Muscle of leg (tissue), 16 donors: ENCODE measurements at places on chromosomes 3 and 15. TPM values are rescaled to one million over a fixed set of nuclear protein-coding genes. Genes with fewer than 3 reads are reported as not detected.

Gene ATP13A5
- 0.25 TPM for polyA plus RNA-seq

Gene ATP6V1A
- 14.5 TPM for polyA plus RNA-seq

Gene CYP1A2
- 0.19 TPM for polyA plus RNA-seq

- DNase-seq = no peak
These were observed 309.8 kb downstream of the VPS13C start for GRCh38 chr15:61750271-61751084.

DNA sequence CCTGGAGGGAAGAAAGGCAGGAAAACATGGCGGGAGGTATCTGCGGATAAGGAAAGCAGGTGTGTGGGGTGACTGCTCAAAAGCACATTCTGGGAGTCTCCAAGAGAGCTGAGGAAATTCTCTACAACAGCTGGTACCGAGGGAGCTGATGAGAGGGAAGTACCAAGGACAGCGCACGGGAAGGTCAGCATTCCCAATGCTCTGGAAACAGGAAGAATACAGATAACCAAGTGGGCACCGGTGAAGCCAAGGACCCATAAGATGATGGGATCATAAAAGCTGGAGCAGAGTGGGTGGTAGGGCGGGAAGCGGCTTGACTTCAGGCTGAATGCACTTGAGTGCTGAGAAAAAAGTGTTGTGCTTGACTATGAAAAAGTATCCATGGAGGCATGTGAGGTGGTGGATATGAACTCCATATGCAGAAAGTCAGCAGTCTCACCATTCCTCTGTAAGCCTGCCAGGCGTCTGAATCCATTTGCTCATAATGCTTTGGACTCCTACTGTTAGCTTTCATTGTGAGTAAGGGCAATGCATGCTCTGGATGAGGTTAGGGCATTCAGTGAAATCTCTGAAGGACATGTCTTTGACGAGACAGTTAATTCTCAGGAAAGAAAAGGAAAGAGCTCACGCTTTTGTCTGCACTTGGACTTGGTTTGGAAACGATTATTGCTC is 215.5 kb downstream of the NR1D2 start:
- peak; percentile 33 for DNase-seq

- DNase-seq = peak; percentile 87
These were observed 47.3 kb downstream of the CRABP1 start for GRCh38 chr15:78387246-78388037.

GRCh38 chr3:157027861-157028745 is 131.8 kb downstream of the CCNL1 start:
- no peak for DNase-seq

DNA sequence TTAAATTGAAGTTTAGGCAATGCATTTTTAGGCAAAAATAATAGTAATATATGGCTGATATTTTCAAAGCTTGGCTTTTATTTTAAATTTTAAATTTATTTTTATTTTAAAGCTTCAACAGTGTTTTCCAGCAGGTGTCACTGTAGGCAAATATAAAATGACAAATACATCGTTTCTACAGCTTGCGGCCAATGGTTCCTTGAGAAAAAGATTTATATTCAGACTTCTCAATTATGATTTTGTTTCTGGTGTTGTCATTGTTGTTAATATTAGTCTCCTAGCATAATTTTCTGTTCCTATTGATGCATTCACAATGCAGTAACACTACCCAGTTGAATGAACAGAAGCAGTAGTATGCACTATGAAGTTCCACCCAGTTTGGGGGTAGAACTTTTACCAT is 220.7 kb upstream of the DNAJC19 start:
- peak; percentile 4 for DNase-seq
